Stimulated activated CD8-positive, alpha-beta memory T cell treated with anti-CD3 and anti-CD28 coated beads, Interleukin-4, amount 100 ng/mL, for 4 hours (primary cell): ENCODE measurements at places on chromosomes 1 and 21.

GRCh38 chr21:41536076-41536826 lies 28.3 kb upstream of the TMPRSS2 start:
- DNase-seq: no peak

DNA sequence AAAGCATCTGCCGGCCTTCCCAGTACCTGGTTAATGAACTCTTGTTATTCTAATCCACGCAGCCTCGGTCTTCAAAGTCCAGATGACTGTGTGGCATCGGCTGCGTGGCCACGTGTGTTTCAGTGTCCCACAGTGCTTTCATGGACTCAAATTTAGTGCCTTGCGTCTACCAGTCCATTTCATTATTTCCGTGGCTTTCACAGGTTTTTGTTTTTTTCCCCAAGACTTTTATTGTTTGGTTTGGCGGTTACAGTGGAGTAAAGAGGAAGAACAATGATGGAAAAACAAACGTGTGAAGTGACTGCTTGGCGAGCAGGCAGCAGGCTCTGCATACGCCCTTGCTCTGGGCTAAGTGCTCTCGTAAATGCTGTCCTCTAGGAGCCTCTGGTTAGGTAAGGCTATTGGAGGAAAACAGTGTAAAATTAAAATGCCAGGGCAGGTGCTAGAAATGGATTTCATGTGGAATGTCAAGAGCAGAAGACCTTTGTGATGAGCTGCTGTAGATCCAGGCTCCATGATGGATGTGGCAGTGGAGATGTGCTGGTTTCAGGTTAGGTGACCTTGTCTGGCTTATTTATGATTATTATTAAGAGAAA lies 536.3 kb downstream of the KIF26B start:
- DNase-seq: no peak

DNA sequence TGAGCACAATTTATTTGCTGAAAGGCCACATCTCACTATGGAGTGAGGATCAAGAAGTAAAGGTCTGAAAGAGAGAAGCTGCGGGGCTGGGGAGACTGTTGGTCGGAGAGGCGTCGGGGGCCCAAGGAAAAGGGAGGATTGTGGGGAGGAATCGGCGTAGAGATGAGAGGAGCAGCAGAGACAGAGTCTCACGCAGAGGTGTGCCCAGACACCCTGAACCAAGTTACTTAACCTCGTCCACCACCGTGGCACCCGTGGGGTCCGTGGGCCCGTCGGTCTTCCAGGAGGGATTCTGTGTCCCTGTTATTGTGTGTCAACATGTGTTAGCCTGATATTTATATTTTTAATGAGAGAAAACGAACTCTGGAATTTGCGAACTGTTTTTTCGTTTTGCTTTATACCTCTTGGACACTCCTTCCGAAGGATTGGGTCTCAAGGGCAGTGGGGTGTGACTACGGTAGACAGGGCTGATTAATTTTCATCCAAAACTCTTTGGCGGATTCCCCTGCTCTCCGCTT lies 3.8 kb upstream of the NBPF1 start:
- DNase-seq: no peak

- DNase-seq: no peak
Observed at GRCh38 chr21:46318464-46318845, 5.2 kb downstream of the C21orf58 start.

- no peak for DNase-seq
Observed at GRCh38 chr1:183515002-183515689, 42.8 kb downstream of the SMG7 start.

DNA sequence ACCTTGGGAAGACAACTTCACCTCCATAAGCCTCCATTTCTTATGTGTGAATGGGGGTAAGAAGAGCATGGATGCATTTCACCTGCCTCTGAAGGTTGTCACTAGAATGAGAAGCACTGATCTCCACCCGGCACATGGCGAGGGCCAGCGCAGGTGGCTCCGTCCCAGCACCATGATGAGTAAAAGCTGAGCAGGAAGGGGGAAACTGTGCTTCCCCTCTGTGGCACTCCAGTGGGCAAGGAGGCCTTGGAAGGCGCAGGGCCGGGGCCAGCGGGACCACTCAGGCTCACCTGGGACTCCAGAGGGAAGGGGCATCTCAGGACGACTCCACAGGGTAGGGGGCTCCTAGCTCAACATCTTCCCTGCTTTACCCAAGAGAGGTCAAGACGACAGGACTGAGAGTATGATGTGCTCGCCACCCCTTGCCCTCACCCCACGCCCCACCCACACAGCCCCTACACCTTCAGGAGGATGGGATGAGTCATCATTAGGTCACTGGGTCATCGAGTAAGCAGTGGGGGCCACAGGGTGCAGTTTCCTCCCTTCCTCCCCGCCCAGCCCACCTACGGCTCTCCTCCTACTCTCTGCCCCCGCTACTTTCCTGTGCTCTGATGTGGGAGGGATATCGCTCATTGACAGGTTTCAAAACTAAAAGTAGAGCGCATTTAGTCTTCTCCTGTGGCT lies 112.1 kb downstream of the HIVEP3 start:
- DNase-seq: peak; percentile 65

DNA sequence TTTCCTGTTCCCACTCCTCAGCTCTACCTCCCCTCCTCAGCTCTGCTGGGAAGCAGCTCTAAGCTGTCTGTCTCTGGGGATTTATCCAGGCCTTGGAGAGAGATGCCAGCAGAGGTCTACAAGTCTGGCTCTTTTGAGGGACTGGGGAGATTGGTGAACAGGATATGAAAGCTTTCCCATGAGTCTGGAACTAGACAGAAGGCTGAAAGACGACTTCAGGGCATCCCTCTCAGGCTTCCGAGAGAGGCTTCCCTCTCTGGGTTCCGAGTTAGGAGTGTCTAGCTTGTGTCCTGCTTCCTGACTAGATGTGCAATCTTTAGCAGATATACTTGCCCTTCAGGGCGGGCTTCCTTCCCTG lies 733 bp downstream of the TMEM35B start:
- no peak for DNase-seq

GRCh38 chr21:32728456-32728839 lies 635 bp upstream of the SYNJ1 start:
- DNase-seq: no peak
